ENCODE measurements at places on chromosomes 13 and 19. TPM values are rescaled to one million over a fixed set of nuclear protein-coding genes. Genes with fewer than 3 reads are reported as not detected.

Gene SIGLEC5
- polyA plus RNA-seq = 0.45 TPM

DNA sequence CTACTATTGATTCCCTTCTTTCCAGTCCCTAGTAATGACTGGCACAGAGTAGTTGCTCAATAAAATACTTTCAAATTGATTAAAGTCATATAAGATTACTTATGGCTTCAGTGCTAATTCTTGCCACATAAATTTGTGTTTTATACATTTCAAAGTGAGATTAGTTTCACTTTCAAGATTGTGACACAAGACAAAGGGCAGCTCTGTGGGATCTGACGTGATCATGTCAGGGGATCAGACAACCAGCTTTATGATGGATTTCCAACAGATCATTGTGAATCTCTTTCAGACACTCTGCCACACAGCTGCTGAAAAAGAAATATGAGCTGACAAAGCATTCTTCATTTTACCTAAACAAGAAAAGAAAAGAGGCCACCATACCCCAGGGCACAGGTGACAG lies 73.4 kb upstream of the POMP start:
- no peak for DNase-seq

GRCh38 chr13:75725736-75726135 lies 89.6 kb downstream of the LMO7 start:
- DNase-seq = no peak

DNA sequence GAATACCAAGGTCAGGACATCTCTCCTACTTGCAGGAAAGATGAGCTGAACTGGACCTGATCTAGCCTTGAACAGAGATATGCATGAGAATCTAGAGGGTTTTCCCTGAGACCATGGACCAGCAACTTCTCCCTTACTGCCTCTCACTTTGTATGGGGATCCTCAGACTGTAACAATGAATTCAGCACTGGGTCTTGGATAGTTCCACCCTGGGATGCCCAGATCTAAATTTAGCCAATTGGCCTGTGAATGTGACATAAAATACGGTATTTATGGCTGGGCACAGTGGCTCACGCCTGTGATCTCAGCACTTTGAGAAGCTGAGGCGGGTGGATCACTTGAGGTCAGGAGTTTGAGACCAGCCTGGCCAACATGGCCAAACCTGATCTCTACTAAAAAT lies 15.3 kb upstream of the LILRA2 start:
- DNase-seq = no peak

- DNase-seq = peak; percentile 27
Observed at GRCh38 chr13:106916329-106916976, 348.5 kb upstream of the ARGLU1 start.

Gene EID2
- 11.2 TPM for polyA plus RNA-seq

Gene ZNF723
- polyA plus RNA-seq = not detected

Gene CERS4
- polyA plus RNA-seq = 16.4 TPM

DNA sequence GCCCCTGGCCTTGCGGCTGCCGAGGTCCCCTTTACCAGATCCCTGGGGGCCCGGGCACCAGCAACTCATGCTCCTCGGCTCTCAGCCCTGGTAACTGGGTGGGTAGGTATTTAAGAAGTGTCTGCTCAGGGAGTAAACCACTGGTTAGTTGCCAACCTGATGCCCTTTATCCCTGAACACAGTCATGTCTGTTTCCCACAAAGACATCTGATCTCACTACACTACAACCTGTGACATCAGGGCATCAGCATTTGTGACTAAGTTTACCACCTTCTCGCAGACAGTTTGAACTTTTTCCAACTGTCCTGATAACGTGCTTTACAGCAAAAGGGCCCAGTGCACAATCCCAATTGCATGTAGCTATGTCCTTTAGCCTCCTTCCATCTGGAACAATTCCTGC lies 22.0 kb downstream of the GGACT start:
- no peak for DNase-seq

Measured in muscle of back (tissue), 13 donors.